ENCODE measurements at places on chromosomes 7 and 10.
A peak's percentile ranks its signal among the peaks of the same experiment; 100 is the strongest.

DNA sequence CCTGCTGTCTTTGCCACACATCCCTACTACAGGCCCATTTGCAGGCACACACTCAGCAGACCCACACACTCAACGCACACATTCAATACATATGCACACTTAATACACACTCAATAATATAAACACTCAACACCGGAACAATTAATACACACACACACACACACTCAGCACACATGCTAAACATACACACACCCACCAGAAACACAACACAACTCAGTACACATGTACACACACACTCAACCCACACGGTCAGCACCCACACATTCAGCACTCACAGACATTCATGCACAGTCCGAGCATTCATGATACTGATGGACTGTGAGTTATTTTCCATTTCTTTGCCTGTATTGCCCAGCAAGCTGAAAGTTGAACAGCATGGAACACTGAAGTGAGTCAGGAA, 35.4 kb upstream of the SMNDC1 start:
- DNase-seq = no peak

- DNase-seq = no peak
Measured at GRCh38 chr7:40597517-40597916, 462.7 kb downstream of the SUGCT start.

DNA sequence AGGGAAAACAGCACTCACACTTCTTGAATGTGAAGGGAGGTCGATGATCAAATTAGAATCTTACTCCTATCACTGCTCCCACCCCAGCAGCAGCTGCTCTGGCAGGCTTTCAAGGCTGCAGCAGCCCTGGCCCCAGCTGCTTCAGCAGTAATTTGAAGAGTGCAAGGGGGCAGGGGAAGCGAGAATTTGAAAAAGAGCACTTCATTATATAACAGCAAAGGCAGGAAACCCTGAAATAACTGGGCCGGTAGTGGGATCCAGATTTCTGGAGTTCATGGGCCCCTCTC, 44.9 kb downstream of the MYPN start:
- no peak for DNase-seq

DNA sequence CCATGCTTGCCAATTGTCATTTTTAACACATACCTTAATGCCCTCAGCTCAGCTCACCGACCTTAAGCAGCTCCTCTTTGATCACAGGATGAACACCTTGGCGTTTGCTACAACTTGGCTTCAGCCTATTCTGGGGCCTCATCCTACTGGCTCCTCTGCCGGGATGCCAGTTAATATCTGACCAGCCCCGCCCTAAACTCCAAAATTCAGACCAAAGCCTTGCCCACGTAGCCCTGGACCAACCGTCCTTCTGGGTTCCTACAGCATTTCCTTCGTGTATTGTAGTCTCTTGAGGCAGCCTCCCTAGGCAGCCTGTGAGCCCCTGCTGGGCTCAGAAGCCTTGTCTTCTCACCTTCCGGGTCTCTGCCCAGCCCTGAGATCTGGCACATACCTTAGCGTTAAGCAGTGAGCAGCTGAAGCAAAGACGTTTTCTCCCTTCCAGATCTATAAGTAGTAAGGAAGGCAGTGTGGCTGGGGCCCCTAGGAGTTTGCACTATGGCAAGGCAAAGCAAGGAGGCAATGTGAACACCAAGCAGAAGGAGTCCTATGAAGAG, 836 bp downstream of the ENO4 start:
- no peak for DNase-seq

- DNase-seq = no peak
Measured at GRCh38 chr7:99615989-99616358, 772 bp upstream of the ZSCAN25 start.

GRCh38 chr7:129877146-129877792, 75.5 kb downstream of the UBE2H start:
- no peak for DNase-seq

DNA sequence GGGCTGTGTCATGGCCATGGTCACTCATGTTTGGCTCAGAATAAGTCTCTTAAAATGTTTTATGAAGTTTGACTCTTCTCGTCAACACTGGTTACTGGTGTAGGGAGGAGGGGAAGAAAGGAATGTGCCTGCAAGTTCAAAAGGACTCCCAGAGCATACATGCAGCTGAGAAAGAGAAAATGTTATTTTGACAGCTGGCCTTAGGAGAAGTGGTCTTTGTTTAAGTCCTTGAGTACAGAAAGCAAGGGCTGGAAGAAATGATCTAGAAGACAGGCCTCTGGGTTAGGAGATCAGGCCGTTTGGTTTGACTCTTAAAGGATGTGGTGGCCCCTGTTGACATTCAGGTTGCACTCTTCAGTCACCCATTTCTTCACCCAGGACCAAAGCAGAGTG, 245.5 kb downstream of the REEP3 start:
- no peak for DNase-seq

DNA sequence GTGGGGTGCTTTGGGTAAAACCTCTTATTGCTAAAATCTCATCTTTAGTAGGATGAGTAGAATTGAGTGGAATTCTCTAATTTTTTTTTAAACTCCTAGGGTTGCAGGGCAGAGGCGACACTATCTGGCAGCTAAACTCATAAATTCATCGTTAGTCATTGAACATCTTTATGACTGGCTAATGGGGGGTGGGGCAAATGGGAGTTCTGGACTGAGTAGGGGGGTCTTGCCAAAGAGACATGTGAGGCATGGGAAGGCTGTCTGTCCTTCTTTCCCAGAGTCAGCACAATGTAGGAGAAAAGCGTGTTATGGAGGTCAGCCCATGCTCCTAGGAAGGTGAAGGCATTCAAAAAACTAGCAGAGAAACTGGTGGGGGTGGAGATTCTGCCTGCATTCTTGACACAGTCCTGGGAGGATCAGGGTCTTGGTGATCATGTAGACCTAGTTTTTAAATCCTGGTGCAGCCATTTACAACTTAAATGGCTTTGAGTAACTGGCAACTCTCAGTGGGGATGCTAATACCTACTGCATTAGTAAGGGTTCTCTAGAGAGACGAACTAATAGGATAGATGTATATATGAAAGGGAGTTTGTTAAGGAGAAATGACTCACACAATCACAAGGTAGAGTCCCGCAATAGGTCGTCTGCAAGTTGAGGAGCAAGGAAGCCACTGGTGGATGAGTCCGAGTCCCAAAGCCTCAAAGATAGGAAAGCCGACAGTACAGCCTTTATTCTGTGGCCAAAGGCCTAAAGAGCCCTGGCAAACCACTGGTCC, 47.7 kb downstream of the EMX2 start:
- DNase-seq = no peak

GRCh38 chr7:150428671-150429451, 21.6 kb upstream of the GIMAP8 start:
- DNase-seq = no peak

GRCh38 chr7:69778138-69778537, 179.9 kb downstream of the AUTS2 start:
- no peak for DNase-seq

- no peak for DNase-seq
Measured at GRCh38 chr10:112520914-112521313, 73.9 kb downstream of the VTI1A start.

- DNase-seq = no peak
Measured at GRCh38 chr10:97768322-97769315, 3.2 kb downstream of the SFRP5 start.

DNA sequence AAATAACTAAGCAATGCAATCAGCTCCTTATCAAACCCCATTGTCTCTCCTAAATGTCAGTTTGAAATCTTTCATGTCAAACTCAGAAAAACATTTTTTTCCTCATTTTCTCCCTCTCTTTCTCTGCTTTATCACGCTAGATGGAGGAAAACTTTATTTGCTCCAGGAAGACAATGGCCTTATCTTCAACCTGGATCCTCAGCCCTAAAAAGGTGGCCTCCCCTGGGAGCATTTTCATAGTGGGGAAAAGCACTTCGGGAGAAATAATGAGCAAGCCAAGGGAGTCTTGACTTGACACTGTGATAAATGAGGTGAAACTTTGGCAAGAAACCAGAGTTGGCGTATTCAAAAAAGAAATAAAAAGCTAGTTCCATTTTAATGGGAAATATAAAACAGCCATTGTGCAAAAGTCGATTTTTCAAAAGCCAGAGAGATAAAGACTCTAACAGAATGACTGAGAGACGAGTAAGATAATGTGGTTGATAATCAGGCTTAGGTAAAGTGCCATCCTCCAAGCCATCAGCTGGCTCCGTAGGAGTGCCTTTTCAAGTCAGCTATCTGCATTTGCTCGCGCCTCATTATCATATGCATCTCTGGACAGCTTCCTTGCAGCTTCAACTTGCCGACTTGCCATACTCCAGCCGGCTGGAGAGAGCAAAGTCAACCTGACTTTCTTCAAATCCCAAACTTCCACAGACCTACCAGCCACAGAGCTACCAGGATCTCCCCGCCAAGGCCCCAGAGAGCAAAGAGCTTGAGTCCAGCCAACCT, 19.9 kb downstream of the HABP2 start:
- DNase-seq = no peak

- DNase-seq = no peak
Measured at GRCh38 chr10:37057261-37057660, 68.1 kb upstream of the ANKRD30A start.

DNA sequence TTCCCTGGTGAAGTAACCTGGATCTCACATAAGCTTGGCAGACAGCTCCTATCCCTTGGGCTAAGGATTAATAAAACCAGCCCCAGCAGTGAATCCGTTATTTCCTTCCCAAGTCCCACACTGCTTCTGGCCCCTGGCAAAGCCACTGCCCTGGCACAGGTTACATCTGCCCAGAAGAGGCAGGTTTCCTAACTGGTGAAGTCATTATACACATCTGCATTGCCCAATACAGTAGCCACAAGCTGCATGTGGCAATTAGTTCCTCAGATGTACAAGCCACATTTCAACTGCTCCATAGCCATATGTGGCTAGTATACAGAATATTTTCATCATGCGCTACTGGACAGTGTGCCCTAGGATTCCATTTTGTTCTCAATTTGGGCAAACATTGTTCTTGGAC, 273.0 kb downstream of the GRM8 start:
- DNase-seq = no peak

GRCh38 chr10:58152673-58153263, 114.9 kb downstream of the IPMK start:
- DNase-seq = peak; percentile 10

DNA sequence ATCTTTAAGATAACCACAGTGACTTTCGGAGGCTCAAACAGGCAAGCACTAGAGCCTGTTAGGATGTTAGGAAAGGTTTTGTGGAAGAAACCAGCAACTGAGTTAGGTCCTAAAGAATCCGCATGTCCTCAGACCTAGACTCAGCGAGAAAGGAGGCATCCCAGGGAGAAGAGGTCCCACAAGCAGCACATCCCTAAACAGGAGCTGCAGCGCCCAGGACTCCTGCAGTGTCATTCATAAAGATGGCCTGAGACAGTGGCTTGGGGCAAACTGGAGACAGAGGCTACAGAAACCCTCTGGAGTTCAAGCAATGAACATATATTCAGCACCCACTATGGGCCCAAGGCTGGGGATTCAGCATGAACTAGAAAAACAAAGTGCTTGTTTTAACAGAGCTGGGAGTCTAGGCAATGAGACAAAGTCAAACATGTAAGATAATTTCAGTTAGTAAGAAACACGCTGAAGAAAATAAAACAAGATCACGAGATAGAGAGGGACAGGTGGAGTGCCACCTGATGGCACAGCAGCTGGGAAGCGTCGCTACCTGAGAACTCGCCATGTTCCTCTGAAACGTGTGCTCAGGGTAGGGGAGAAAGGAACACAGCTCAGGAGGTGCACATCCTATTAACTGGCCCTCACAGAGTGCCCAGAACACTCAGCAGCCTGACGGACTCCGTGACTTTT, 48.1 kb downstream of the PARD3 start:
- DNase-seq = no peak

DNA sequence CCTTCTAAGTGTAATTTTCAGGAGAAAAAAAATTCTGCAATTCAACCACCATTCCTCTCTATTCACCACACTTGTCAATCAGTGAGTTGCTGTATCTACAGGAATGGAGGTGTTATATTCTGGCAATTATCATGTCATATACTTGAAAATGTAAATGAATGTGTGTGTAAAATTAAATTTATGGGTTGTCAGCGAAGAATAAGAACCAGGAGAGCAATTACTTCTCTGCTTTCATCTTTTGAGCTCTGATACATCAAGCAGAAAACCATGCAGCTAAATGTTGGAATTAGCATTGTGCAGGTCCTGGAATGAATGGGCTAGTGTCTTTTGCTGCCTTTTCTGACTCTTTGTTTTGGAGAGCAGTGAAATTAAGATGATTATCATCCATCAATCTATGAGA, 207.6 kb downstream of the FOXP2 start:
- DNase-seq = no peak

GRCh38 chr10:75280236-75280635, 44.5 kb upstream of the COMTD1 start:
- no peak for DNase-seq

DNA sequence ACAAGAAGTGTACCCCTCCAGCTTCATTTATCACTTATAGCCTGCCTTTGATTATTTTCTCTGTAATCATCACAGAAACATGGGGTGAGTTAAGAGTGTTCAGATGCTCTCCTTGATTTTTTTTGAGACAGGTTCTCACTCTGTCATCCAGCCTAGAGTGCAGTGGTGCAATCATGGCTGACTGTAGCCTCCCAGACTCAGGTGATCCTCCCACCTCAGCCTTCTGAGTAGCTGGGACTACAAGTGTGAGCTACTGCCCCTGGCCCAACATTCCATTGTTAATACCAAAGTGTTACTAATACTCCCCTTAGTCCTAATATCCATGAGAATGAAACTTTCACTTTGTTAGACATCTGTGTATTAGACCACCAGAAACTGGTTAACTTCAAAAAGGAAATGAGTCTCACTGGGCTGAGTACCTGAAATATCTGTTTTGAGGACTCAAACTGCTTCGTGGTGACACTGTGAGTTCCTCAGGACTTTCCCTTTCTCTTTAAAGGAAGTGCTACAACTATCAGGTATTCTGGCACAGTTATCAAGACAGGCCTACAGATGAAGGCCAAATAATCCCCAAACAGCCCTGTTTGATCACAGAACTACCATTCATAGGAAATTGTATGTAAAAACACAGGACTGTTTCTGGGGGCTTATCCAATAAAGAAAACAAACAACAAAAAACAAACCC, 20.5 kb upstream of the CFAP70 start:
- no peak for DNase-seq

DNA sequence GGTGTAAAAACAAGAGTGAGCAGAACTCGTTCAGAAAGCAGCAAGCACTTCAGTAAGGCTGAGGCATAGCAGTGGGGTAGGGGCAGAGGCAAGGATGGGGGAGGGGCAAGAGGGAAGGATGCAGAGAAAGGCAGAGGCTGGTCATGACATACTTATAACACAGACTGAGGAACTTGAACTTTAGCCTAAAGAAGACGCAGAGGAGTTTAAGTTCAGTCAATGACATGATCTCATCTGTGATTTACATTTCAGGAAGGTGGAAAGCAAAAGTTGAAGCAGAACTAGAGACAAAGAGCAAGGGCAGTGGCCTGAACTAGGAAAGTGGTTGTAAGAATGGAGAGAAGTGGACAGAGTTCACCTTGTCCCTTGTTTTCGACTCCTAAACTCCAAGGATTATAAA, 15.8 kb downstream of the MACC1 start:
- no peak for DNase-seq

DNA sequence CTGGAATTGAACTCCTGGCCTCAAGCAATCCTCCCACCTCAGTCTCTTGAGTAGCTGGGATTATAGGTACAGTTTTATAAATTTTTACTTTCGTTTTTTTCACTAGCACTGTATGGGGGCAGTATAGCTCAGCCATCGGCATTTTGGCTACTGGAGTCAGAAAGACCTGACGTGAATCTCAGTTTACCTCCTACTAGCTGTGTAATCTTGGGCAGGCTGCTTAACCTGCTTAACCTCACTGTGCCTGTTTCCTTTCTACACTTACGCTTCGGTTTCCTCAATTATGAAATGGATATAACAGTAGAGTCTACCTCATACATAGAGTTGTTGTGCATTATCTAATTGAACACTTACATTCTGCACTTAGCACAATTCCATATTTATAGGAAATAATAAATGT, 16.7 kb downstream of the STN1 start:
- DNase-seq = no peak

Data from CD4-positive, alpha-beta T cell treated with Interleukin-15 for 4 hours (primary cell).